ENCODE measurements at places on chromosomes 1 and 21.
A peak's percentile ranks its signal among the peaks of the same experiment; 100 is the strongest.

DNA sequence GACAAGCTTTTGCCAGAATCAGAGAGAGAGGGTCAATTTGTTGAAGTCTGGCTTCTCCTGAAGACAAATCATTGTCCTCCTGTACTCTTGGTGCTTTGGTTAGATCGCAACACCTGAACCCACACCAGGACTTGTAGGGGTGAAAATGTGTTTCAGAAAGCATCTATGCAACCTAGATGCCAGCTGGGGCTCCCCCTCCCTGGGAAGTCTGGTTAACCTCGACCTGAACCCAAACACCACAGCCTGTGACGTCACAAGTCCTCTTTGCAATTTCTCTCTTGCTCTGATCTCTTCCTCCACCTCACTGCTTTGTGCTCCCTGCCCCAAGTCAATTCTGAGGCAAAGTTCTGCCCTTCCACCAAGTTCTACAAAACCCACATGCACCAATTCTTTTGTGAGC is 42.8 kb upstream of the USP24 start:
- DNase-seq: no peak

GRCh38 chr1:41232305-41232704 is 9.8 kb downstream of the SCMH1 start:
- DNase-seq: no peak

GRCh38 chr1:209838537-209838936 is 10.8 kb downstream of the UTP25 start:
- no peak for DNase-seq

- DNase-seq: no peak
Observed at GRCh38 chr1:77025599-77025998, 158.3 kb downstream of the ST6GALNAC5 start.

- no peak for DNase-seq
Observed at GRCh38 chr1:18869847-18870594, 10.6 kb upstream of the TAS1R2 start.

DNA sequence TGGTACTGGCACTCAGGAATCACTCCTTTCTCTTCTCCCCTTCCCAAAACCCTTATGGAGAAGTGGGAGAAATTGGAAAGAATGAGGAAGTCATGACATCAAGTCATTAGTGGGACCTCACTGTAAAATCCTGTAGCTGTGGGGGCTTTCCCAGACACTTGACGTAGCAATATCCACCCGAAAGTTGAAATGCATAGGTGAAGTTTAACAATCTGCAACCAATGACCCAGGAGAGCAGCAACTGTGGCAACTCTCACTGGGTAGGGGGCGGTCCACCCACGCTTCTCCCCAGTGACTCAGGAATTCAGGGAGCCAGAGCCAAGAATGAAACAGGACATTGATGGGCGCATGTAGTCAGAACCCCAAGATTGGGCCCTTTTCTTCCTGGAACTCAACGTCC is 27.0 kb downstream of the ABCA4 start:
- no peak for DNase-seq

GRCh38 chr1:230425252-230426091 is 660 bp downstream of the PGBD5 start:
- DNase-seq: no peak

GRCh38 chr1:59814901-59815825 is at the start of gene HOOK1:
HOOK1 (plus strand) TSS chr1:59814949; CDS start chr1:59815118, 169 bp downstream.
- peak; percentile 27 for DNase-seq

DNA sequence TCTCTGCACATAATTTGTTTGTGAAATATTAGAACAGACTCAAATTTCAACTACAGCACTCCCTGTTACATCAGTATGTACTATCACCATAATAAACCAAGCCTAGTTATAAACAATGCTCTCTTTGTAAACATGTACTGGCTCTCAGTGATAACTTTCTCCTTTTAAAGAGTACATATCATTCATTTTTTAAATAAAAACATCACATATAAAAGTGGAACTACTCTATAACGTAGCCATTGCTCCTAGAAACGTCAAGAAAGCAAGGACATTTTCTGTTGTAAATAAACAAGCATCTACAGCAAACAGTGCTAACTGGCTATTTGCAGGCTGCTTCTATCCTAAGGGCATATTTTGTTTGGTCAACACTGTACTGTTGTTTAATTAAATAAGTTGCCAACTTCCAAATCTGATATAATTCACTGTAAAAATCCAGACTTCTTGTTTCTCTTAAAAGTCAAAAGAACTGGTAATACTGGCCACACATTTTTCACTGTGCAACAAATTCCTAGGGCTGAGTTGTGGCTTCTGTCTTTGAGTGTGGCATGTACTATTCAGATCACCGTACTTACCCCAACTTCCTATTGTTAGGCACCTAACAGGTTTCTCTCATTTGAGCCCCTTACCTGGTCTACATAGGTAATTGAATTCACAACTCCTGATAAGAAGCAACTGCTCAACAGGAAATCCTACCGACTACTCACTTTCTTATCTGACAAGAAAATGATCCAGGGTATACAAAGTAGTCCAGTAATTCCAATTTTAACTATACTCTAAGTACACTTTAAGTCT is 111.9 kb downstream of the DENND1B start:
- DNase-seq: no peak

- no peak for DNase-seq
Observed at GRCh38 chr1:240109920-240110636, 18.4 kb downstream of the FMN2 start.

DNA sequence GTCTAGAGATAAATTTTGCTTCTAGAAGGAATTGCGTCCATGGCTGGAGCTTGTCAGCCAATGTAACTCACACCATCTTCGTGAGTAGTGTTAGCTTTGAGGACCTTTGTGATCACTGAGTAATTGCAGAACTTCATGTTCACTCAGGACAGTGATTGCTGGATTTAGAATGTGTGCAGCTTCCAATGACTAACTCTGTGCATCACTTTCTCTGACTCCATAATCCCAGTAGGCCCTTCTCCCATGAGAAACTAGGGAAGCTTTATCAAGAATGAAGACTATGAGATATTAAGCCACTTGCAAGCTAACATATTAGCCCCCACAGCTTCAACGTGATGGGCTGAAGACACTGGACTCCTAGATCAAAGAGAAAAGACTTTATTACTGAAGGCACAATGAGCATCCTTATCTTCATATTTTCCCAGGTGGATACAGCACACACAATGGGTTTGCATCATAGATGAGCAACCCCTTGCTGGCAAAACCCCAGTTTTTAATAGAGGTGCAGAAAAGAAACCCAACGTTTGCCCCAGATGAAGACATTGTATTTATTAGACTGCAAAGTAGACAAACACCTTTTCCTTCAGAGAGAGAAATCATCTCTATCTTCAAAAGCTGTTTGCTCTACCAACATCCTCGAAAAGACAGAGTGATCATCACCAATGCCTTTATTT is 561.0 kb downstream of the LTN1 start:
- DNase-seq: no peak

- no peak for DNase-seq
Observed at GRCh38 chr1:184685116-184685515, 69.5 kb downstream of the EDEM3 start.

DNA sequence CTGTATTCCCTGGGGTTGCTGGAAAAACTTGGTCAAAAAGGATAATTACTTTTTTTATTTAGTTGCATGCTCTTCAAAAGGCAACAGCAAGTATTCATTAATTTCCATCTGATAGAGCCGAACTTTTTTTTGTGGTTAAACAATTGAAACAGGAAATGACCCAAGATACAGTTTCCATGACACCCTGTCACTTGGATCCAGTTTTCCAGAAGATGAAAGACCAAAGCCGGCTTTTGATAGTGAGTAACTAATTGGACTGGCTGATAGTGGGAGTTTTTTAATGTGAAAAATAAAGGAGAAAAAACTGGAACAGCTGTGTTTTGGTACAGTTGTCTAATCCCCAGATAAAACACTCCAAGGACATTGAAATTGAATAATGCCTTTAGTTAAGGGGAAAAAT is 33.0 kb downstream of the CACHD1 start:
- DNase-seq: peak; percentile 53

DNA sequence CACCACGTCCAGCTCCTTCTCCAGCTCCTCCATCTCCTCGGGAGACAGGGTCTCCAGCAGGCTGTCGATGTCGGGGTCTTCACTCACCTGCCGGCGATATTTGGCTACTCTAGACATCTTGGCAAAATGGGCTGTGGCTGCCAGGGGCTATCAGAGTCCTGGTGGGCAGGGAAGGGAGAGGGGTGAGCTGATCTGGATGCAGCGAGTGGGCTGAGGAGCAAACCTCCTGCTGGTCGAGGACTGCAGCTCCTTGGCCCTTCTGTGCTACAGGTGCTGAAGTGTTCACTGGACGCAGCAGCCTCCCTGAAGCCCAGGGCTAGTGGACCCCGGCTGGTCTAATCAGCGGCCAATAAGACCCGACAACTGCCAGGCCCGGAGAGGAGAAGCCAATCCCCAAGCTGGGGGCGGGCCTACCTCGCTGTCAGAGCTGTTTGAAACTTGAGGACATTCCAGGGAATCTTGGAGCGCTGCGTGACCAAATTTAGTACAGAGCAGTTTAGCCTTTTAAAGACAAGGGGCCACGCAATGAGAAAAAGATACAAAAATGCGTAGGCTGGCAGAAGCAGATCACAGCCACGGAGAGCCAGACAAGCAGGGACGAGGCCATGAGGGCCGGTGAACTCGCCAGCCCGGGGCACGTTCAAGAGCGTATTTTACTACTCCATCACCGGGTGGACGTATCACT is at the start of gene LMOD1:
TSS of gene LMOD1 (minus strand) at position 325 of the 685 bp plus-strand sequence. CDS start at position 117, 208 bp downstream.
- DNase-seq: peak; percentile 82

DNA sequence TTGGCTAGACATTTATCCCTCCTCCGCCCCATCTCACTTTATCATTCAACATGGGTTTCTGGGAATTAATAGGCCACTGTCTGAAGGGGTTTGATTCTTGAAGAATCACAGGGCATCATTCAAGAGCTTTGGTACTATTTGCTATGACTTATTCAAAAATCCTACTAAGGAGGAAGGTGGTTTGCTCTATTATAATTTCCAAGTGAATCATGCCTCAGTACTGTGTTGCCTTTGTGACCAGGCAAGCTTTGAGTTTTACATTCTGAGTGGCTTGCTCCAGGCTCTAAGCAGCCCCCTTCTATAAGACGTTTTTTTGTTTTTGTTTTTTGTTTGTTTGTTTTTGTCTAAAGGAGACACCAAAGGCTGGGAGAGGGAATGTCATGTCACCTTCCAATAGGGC is 2.6 kb downstream of the C1orf21 start:
- no peak for DNase-seq

- no peak for DNase-seq
Observed at GRCh38 chr21:36693489-36694030, 5.4 kb upstream of the SIM2 start.

DNA sequence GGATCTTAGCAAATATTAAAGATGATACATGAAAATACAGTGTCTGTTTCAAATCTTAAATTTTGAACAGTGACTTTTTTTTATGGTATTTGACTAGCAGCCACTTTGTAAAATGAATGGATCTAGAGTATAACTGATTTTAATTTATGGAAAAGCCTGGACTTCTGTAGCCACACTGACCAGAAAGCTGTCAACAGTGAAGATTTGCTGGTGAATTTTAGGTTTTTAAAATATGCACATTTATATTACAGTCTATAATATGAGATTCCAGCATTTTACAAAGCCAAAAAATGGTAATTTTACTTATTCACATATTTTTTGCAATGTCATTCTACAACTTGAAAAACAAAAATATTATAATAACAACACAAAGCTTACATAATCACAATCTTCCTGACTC is 131.8 kb downstream of the NEGR1 start:
- DNase-seq: no peak

GRCh38 chr1:203537806-203538464 is 44.0 kb downstream of the OPTC start:
- DNase-seq: no peak

DNA sequence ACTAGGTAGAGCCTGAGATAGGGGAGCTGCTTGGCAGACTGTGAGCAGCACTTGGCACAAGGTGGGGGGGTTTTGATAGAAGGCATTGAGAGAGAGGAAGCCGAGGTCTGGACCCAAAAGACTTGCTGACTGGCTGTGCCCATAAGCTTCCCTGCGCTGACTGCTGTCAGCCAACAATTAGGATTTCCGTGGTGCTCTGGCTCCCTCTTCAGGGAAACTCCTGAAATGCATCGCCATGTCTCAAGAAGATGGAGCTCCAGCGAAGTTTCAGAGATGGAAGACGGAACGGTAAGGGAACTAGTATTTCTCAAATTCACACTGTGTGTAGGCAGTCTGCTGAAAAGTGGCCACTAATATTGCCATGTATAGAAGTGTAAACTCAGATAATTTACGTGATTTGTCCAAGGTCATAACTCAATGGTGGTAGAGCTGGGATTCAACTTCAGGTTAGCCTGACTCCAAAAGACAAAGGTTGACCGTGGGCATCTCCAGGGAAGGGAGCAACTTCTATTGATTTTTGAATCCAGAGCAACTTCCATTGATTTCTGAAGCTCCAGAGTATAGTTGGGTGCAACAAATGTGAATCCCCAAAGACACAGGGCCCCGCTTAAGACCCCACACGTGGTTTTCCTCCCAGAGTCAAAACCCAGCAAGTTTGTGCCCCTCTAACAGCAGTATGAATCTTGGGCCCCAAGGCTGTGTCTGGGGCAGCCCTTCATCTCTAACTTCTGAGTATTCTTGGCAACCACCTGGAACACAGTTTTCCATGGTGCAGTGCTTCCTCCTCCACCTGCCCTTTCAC is 44.5 kb upstream of the CRNN start:
- DNase-seq: peak; percentile 25

- no peak for DNase-seq
Observed at GRCh38 chr1:109385417-109385816, 12.3 kb downstream of the SORT1 start.

DNA sequence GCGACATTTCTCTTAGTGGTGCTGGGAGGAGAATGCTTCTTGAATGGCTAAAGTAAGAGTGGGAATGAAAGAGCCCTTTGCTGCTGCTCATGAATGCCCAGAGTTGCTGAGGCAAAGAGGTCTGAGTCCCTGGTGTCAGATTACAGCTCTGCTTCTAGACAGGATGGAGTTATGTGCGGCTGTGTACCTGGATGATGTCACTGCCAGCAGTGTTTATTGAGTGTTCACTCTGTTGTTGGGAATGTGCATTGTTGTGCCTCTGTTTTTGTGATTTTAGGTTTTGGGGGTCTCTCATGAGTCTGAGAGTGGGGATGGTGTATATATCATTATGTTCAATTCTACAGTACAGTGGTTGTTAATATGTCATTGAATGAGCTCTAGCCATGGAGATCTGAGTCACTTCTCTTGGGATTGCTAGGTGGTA is 2.7 kb downstream of the CDC14A start:
- DNase-seq: peak; percentile 49

- DNase-seq: no peak
Observed at GRCh38 chr1:204181116-204181515, 15.0 kb upstream of the REN start.

DNA sequence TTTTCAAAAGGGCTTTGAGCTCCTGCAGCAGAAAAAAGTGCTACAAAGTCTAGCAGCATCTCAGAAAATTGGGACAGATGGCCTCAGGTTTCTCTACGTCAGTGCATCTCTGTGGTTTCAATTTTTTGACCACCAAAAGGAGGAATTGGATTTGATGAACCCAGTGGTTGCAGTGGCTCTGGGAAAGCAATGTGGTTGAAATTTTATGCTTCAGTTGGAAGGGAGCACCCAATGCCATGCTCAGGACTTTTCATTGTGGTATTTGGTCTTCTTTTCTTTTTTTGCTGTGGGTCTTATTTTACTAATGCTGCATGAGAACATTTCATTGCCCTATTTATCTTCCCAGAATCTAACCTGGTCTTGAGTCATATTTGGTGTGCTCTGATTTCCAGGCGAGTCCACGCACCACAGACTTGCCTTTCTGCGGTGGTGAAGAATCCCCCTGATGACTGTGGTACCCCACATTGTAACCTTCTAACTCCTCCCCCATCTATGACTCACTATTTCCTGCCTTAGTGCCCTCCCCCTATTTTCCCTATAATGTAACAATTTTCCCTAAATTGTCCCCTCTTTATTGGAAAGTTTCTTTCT is 56.7 kb downstream of the S1PR1 start:
- no peak for DNase-seq

GRCh38 chr1:37257646-37258045 is 216.7 kb upstream of the ZC3H12A start:
- peak; percentile 63 for DNase-seq

Measured in NCI-H524 (cell line).